Epithelial cell of esophagus (primary cell): ENCODE measurements at places on chromosomes 7 and 10.

DNA sequence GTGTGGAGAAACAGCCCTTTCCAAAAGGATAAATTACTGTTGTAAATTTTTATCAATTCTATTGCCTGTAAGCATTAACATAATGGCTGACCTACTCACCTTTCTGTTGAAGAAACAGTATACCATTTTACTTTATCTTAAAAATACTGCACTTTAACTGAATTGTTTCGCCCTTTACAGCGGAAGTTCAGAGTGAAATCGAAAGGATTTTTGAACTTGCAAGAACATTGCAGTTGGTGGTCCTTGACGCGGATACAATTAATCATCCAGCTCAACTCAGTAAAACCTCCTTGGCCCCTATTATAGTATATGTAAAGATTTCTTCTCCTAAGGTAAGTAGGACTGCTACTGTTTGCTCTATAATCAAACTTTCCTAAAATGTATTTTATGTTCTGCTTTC is 117.5 kb downstream of the NSUN6 start:
- no peak for DNase-seq

DNA sequence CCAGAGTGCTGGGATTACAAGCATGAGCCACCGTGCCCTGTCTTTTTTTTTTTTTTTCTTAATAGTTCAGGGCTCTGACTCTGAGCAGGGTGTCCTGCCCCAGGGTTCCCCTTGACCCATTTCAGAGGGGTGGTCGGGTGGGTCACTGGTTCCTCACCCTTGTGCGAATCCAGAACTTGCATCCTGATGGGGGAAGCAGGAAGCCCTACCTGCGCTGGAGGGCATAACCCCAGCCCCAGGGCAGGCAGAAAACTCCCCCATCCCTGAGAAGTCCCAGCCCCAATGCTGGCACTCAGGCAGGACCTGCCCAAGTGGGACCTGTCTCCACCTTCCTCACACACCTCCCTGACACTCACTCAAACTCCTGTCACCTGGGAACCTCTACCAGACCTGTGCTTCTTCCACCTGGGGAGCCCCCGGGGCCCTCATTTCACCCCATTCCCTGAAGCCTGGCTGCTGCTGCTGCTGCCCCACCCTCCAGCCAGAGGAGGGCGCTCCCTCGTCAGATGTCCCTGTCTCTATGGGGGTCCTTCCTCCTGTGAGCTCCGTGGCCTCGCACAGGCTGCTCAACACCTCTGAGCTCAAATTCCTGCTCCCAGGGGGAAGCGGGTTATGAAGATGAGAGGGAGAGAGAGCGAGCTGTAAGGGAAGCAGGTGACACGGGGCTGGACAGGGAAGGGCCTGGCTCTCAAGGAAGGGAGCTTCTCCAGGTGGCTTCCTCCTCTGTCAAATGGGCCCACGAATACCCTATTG is 15.1 kb upstream of the ZNF273 start:
- no peak for DNase-seq

DNA sequence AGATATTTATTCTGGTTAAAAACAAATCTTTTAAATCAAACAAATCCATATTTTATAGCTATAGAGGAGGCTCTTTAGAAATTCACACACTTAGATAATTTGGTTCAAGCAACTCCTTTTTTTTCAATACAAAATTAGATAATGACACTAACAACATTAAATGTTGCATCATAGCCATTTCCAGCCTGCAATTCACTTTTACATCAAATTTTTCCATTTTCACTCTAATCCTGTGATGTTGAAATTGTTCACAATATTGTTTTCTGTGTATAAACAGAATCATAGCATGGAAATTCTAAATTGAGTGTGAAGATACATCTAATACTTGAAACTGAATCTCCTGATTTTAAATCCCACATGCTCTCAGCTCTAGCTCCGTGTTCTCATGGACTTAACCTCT is 482.6 kb downstream of the INHBA start:
- no peak for DNase-seq

- DNase-seq = peak; percentile 28
Measured at GRCh38 chr10:43265799-43266721, 805 bp downstream of the RASGEF1A start.

DNA sequence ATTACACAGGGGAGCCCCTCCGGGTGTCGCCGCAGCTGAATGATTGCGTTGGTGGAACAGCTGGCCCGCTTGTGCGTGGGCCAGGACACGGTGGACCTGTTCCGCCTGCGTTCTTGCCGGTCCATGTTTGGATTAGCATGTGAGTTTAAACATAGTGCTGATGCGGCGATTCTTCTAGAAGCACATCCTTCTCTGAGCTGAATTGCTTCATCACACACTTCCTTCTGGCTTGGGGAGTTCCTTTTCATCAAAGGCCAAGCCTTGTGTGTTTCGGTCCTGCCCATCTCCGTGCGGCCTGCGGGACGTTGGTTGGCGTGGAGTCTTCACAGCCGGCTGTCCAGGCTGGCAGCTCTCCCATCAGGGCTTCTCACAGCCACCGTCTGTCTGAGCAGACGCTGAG is 45.5 kb upstream of the SLC29A4 start:
- peak; percentile 52 for DNase-seq

DNA sequence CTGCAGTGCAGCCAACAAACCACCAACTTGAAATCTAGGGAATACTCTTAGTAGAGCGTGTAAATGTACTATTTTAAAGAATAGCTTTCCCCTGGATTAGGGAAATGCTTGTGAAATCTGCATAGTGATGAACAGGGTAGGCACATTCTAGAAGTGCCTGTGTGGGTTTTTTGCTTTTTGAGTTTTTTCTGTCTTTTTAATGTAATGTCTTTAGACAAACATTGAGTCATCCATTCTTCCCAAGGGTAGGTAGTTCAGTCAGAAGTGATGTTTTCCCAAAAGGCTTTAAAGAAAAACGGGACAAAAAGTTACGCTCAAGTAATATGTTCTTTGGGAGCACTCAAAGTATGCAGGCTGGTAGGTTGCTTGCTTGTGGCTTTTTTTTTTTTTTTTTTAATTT is 130.0 kb downstream of the AUTS2 start:
- no peak for DNase-seq

GRCh38 chr10:11933577-11934223 is 108.9 kb downstream of the UPF2 start:
- no peak for DNase-seq

GRCh38 chr7:83365746-83366145 is 203.1 kb upstream of the PCLO start:
- peak; percentile 5 for DNase-seq

- peak; percentile 36 for DNase-seq
Measured at GRCh38 chr7:727104-727805, at the start of gene PRKAR1B. TSS of gene PRKAR1B (minus strand) at chr7:727281. CDS start at chr7:711505, 15,776 bp downstream.
